ENCODE measurements at places on chromosomes 3 and 15. TPM values are rescaled to one million over a fixed set of nuclear protein-coding genes. Genes with fewer than 3 reads are reported as not detected.

GRCh38 chr15:100263031-100263430 is 78.7 kb downstream of the ADAMTS17 start:
- no peak for DNase-seq

DNA sequence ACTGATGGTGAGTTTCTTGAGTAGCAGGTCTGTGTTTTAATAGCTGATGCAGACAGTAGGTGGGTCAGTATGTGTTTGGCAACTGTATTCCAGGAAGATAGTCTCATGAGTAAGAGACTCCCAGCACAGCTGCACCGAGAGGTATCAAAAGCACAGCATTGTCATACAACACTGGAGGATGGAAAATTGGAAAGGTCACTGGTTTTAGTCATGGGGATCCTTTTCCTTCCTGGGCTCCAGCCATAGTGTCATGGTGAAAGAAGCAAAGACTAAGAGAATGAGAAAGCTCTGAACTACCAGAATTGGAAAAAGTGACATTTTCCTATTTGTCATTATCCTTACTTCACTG is 61.5 kb downstream of the P3H2 start:
- no peak for DNase-seq

- DNase-seq: no peak
Measured at GRCh38 chr3:64748244-64748904, 60.6 kb upstream of the ADAMTS9 start.

- no peak for DNase-seq
Measured at GRCh38 chr15:62968699-62969098, 73.8 kb upstream of the TPM1 start.

GRCh38 chr3:131796558-131797198 is 238.1 kb downstream of the CPNE4 start:
- DNase-seq: no peak

- no peak for DNase-seq
Measured at GRCh38 chr3:25548836-25549235, 115.9 kb downstream of the TOP2B start.

GRCh38 chr3:134576426-134576825 is 74.4 kb downstream of the KY start:
- DNase-seq: no peak

- no peak for DNase-seq
Measured at GRCh38 chr15:70569091-70569713, 194.2 kb downstream of the UACA start.

GRCh38 chr15:65873256-65873655 is 4.0 kb downstream of the RAB11A start:
- no peak for DNase-seq

CHRNB4 gene
- not detected for total RNA-seq

PARP3 gene
- 15.8 TPM for total RNA-seq

TBC1D2B gene
- total RNA-seq: 135 TPM
